ENCODE measurements at places on chromosomes 5 and 9.

DNA sequence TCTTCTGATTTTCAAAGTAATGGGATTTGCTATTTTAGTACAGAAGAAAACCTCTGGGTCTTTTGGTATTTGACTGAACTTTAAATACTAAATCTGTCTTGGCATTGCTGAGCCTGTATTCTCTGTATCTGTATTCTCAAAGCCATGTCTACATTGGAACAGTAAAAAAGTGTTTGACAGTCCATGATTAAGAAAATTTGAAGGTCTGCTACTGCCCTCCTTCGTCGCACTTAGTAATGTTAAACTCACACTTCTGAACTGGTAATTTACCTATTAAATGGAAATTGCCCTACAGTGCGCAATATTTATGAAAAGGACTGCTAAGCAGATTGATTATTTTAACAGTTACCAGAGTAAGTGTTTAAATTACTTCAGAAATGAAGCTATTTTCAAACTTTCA is 165.7 kb upstream of the SMC2 start:
- DNase-seq: no peak

- no peak for DNase-seq
Measured at GRCh38 chr5:6342689-6343315, 35.5 kb downstream of the MED10 start.

DNA sequence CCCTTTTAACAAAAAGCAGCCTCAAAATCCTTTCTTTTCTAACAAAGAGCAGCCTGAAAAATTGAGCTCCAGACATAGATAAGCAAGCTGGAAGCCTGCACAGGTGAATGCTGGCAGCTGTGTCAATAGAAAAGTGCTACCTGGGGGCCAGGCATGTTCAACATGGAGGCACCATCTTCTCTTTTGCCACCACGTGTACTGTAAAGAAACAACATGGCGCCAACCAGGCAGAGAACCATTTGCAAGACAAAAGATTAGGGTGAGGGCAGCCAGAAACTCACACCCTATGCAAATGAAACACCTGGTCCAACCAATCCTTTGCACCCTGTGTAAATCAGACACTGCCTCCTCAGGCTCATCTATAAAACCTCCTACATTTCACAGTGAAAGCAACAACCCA is 96.0 kb downstream of the ACTL7B start:
- no peak for DNase-seq

GRCh38 chr9:129322022-129322621 is 144.1 kb upstream of the IER5L start:
- DNase-seq: no peak

- peak; percentile 89 for DNase-seq
Measured at GRCh38 chr5:134026521-134027287, 21.9 kb upstream of the VDAC1 start.

- peak; percentile 48 for DNase-seq
Measured at GRCh38 chr9:136886610-136887597, 588 bp downstream of the TRAF2 start.

DNA sequence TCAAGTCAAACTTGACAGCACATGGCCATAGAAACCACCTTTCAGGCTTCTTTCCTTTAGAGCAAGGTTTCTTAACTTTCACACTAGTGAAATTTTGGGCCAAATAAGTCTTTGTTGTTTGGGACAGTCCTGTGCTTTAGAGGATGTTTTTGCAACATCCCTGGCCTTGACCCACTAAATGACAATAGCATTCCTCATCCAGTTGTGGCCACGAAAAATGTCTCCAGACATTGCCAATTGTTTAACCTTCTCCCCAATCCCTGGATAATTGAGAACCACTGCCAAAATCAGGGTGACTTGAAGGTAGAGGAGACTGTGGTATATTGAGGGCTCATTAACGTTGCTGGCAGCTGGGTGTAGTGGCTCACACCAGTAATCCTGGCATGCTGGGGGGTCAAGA is 72.0 kb downstream of the ALDH1A1 start:
- no peak for DNase-seq

DNA sequence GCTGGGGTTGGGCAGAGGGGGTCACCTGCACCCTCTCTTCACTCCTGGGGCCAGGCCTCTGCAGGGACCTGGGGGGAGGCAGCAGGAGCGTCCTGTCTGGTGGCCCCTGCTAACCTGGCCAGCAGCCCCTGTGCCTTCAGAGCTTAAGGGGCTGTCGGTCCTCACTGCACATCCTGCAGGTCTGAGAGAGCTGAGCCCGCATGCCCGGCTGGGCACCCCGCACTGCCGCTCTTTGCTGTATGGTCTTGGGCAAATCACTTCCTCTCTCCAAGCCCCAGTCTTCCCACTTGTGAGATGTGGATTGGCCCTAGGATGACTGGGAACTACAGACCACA is 7.9 kb downstream of the FLT4 start:
- DNase-seq: no peak

- DNase-seq: no peak
Measured at GRCh38 chr9:90499761-90500160, 142.9 kb downstream of the DIRAS2 start.

GRCh38 chr5:41896230-41896629 is 7.9 kb upstream of the RIMOC1 start:
- DNase-seq: no peak
